ENCODE measurements at places on chromosomes 1 and 21.

GRCh38 chr1:16130827-16131226 lies 25.0 kb downstream of the EPHA2 start:
- DNase-seq: no peak

GRCh38 chr1:87963556-87963955 lies 634.9 kb downstream of the LMO4 start:
- DNase-seq: no peak

- no peak for DNase-seq
These were observed 2.5 kb upstream of the TRAPPC3 start for GRCh38 chr1:36151845-36152203.

DNA sequence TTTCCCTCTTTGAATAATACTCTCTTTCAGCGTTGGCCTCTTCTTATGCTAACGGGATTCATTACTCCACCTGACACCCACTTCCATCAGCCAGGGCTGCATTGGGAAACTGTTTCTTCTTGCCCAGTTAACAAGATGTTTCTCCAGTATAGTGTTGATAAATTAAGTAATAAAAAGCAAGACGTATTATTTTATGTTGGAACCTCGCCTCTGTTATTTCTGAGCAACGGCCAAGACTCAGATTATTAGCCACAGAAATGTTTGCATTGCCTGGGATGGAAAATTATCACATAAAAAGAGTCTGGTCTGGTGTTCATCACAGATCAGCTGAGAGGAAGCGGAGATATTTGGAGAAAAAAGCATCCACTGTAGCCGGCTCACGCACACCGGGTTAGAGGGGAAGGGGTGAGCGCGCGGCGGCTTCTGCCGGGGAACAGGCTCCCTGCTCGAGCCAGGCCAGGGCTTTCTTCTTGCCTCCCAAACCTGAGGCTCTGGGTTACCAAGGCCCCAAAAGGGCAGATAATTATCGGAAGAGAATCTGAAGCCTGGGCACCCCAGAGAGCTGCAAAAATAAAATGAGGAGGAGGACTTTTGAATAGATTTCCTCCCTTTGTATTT lies 189.5 kb downstream of the PRDM16 start:
- no peak for DNase-seq

- peak; percentile 88 for DNase-seq
These were observed at the start of gene GNAI3 for GRCh38 chr1:109548321-109549267. GNAI3 (plus strand) TSS chr1:109548615; CDS start chr1:109548721, 106 bp downstream.

- no peak for DNase-seq
These were observed 7.1 kb downstream of the RAD54L start for GRCh38 chr1:46254668-46255067.

GRCh38 chr1:248855580-248855979 lies 3.3 kb downstream of the ZNF692 start:
- no peak for DNase-seq

DNA sequence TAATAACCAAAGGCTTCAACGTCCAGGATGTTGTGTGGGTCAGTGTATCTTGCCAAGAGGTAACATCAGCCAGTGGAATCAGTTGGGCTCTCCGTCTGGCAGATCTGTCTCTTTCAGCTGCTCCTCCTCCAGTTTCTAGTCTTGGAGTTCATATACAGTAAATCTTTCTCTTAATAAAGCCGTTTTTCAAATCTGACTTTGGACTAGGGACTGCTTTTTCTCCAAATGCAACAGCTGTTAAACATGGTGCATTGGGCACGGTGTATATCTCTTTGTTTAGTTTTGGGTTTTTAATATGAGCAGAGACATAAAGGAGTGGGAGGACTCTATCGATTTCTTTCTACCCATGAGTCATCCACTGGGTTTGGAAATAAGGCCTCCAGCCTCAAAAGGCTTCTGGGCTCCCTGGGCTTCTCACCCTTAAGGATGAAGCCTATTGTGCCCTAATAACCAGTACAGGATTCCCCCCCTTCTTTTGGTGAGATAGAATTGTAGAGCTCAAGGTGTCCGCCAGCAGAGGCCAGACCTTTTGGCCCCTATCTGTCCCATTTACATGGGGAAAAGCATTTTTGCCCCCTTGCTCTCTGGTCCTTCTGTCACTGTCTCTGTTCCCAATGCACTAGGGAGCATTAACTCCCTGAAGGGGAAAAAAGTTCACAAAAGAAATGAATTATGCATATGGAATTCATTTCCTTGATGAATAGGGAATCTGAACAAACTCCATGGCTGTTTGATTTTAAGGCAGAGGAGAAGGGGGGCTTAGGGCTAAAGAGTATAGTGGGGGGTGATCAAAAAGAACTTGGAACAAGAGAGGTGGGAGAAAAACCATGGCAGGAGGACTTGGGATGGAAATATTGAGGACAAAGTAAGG lies 86.0 kb downstream of the PBX1 start:
- DNase-seq: no peak

GRCh38 chr1:185632659-185633423 lies 101.3 kb upstream of the HMCN1 start:
- DNase-seq: no peak

DNA sequence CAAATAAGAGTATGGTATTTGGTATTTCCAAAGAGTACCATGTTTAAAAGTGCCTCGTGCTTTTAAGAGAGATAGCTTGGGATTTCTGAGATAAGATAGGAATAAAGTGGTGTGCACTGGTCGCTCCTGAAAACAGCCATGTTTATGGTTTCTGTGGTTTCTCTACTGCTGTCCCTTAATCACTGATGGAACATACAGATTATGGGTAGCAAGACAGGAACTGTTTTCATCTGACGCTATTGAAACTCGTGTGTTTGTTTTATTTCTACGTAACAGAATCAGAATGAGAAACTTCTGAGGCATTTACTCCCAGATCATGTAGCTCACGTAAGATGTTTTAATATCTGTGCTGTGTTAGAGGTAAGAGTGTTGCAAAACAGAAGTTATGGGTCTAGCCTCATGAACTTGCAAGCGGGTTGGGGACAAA lies 126.0 kb downstream of the KIAA0319L start:
- no peak for DNase-seq

- no peak for DNase-seq
These were observed 30.2 kb upstream of the KCNA2 start for GRCh38 chr1:110636149-110636935.

- DNase-seq: no peak
These were observed 40.2 kb downstream of the TBX19 start for GRCh38 chr1:168320800-168321450.

DNA sequence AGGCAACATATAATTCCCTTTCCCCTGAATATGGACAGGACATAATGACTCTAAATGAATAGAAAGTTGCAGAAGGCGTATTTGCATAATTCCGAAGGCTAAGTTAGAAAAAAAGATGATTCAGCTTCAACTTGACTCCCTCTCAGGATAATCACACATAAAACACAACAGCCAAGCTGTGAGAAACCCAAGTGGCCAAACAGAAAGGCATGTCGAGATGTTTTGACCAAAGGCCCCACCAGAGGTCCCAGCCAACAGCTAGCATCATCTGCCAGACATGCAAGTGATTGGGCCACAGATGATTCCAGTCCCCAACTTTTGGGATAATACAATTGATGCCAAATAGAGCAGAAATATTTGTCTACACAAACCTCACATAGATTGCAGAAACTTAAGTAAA lies 444.9 kb downstream of the LTN1 start:
- no peak for DNase-seq

GRCh38 chr21:22468893-22469292 lies 1470.7 kb downstream of the NCAM2 start:
- no peak for DNase-seq

GRCh38 chr1:70994753-70995268 lies 52.8 kb downstream of the PTGER3 start:
- no peak for DNase-seq

DNA sequence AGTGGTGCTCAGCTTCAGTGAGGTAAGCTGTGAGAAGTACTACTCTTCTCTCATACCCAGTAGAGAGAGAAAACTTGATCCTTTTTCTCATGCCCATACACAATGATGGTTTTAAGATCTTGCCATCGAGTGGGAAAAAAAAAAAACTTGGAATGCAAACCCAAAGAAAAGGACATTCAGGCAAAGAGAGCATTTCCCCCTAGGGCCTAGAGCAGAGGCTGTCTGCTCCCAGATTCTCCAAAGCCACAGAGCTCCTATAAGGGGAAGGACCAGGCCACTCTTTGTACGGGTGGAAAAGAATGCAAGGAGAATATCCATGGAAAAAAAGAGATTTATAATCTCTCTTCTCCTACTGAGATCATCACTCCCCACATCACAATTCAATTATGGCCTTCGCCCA lies 34.9 kb downstream of the MROH9 start:
- DNase-seq: no peak

DNA sequence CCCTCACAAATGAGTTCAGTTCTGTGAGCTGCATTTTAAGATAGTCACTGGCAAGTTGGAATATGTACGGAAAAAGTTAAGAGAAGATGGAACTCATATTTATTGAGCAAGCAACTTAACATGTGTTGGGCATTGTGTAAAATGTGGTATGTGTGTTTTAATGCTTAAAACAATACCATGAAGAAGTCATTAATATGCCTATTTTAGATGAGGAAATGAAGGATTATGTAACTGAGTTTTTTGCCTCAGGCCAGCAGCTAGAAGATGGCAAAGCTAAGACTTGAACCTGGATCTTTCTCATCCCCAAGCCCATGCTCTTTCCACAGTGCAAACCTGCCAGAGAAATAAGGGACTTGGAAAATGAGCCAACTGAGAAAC lies 48.9 kb downstream of the SPATA46 start:
- no peak for DNase-seq

DNA sequence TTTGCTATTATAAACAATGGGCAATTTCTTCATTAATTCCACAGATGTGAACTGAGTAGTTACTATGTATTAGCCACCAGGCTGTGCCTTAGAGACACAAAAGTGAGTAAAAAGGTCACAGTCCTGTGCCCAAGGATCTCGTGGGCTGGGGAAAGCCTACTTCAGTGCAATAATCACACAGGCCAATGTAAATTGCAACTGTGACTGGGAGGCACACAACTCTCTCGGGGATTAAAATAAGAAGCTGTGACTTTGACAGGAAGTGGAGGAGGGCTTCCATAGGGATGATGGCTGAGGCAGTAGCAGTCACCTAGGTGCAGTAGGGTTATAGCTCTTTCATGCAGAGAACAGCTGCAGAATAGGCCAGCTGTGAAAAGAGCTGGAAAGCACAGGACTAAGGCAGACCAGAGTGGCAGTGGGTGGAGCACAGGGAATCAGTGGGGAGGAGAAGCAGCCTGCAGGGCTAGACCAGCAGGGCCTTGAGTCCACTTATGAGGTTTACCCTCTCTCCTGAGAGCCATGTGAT lies 121.9 kb downstream of the MAB21L3 start:
- DNase-seq: no peak

DNA sequence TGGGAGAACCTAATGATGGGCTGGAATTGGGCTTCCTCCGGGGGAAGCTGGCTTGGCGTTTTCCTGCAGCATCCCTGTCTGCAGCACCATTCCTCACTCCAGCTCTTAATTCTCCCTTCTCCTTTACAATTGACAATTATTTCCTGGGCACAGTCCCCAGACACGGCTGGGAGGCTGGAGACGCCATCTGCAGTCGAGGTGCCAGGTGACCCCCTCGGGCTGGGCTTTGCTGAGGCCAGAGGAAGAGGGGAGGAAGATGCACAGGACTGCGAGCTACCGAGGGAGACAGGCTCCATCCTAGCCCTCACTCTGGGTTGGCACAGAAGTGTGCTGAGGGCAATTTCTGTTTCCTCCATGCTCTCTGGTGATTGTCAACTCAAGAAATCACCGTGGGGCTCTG lies 453.8 kb downstream of the PTPRU start:
- no peak for DNase-seq

DNA sequence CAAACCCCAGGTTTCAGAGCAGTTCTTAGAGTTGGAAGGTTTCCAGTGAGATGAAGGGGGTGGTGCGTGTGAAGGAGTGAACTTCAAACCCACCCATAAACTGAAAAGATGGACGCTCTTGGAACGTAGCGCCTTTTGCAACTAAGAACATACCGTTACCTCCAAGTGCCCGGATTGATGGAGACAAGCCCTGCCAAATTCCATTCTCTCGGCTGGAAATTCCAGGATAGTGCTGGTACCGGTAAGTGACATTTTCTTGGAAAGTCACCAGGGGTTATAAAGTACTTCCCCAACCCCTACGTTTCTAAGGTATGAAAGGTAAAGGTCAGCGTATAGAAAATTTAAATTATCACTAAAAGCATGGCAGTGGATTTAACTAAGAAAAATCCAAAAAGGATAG lies 91.6 kb upstream of the CLDN14 start:
- no peak for DNase-seq

GRCh38 chr1:44826375-44827196 lies 16.5 kb downstream of the PTCH2 start:
- DNase-seq: no peak

- DNase-seq: no peak
These were observed 167.3 kb upstream of the COA6 start for GRCh38 chr1:234205966-234206365.

- no peak for DNase-seq
These were observed 486.6 kb downstream of the KIF26B start for GRCh38 chr1:245641384-245641783.

- no peak for DNase-seq
These were observed 40.4 kb downstream of the TENT5C start for GRCh38 chr1:117646007-117646811.

DNA sequence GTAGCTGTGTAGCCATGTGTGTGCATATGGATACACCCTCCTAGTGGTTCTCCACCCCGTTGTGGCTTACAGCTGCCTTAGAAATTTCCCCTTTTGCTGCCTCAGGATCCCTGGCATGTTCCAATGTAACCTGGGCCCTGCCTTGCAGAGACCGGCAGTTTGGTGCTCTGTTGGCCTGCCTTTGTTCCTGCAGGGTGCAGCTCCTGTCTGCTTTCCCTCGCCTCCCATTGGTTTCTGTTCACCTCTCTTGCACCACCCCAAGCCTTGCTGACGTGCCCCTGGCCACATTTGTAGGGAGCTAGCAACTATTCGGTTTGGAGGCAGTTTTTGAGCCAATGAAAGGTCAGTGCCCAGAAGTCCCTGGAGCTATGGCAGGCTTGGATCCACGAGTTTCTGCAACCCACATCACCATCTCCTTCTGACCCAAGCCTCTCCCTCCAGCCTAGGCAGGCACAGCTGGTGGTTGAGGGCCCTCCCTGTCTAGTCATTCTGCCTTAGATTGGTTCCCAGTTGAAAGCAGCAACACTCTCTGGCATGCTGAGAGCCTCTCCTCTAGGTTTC lies 54.9 kb downstream of the MAB21L3 start:
- DNase-seq: no peak

- no peak for DNase-seq
These were observed 3.0 kb downstream of the PDXK start for GRCh38 chr21:43721939-43722338.

- no peak for DNase-seq
These were observed at the start of gene SLC1A7 for GRCh38 chr1:53142226-53142853. SLC1A7 (minus strand) TSS chr1:53142638; CDS start chr1:53142449, 189 bp downstream.

GRCh38 chr1:156721535-156721934 lies 6.7 kb upstream of the METTL25B start:
- no peak for DNase-seq
